ENCODE measurements at places on chromosomes 6 and 20.

- DNase-seq, result no peak
These were observed 463.0 kb upstream of the AGPAT4 start for GRCh38 chr6:161736781-161737292.

GRCh38 chr20:51189814-51190782, 167.2 kb upstream of the KCNG1 start:
- DNase-seq, result no peak

DNA sequence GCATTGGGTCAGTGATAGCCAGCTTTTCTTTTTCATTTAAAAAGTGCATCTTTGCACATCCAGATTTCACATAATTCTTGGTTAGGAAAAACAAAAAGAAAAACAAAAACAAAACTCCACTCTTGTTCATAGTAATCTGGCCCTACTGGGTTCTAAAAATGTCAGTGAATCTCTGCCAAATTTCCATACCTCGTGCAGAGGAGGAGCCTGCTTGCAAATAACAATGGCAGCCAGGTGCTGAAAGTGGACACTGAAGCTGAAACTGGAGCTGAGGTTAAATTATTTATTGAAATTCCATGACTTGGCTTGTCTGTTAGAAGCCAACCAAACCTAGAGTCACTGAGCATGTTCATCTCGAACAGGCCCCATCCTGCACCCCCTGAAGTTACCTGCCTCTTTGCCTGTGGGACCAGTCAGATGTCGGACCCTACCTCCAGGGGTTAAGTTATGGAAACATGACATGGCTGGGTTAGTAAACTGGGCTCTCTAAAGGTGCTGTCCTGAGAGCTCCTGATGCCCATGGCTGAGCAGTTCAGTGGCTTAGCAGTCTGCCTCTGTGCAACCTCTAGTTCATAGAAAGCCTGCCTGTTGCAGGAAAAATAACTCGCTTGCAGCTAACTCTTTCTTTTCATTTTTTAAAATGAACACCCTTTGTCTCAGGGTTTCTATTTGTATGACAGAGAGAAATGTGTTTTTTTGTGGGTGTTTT, 42.7 kb downstream of the CLIC5 start:
- no peak for DNase-seq

GRCh38 chr20:21725892-21726291, 20.4 kb downstream of the PAX1 start:
- no peak for DNase-seq

DNA sequence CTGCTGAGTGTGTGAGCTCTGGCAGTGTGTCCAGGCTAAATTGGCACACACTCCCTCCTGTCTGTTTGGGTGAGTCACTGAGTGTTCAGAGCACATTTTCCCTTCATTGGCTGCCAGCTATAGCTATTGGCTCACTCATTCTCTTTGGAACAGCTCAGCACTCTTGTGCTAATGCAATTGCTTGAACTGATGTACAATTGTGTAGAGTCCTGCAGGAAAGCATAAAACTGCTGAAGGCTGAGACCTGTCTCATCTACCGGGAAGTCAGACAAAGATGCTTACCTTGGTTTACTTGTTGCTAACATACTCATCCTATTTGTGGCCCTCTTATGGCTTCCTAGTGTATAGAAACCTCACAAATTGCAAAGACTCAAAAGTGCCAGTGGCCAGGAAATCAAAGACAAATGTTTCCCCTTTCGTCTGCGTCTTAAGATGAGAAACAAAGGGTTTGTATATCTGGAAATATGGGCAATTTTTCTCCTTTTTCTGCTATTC, 351.0 kb downstream of the BCKDHB start:
- no peak for DNase-seq

GRCh38 chr20:5796331-5797040, 46.3 kb downstream of the SHLD1 start:
- no peak for DNase-seq

GRCh38 chr20:54560357-54560756, 85.0 kb downstream of the DOK5 start:
- DNase-seq, result no peak

DNA sequence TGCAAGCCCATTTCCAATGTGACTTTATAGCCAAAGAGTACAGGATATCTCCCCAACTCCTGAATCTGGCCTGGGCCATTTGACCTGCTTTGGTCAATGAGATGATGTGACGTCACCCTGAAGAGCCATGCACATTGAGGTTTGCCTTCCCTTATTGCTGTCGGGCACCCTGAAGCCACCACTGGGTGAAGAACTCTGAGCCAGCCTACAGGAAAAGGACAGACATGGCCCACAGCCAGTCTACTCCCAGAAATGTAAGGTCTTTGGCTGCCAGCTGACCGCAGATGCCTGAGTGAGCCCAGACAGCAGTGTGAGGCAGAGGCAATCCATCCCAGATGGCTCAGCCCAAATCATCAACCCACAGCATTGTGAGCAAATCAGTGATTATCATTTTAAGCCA, 3.7 kb upstream of the SYNDIG1 start:
- DNase-seq, result no peak

GRCh38 chr20:43068482-43068881, 121.2 kb downstream of the PTPRT start:
- no peak for DNase-seq

GRCh38 chr6:16762550-16763477, 1.6 kb upstream of the ATXN1 start:
- no peak for DNase-seq
